CD4-positive, alpha-beta T cell treated with Interleukin-12 subunit alpha and Interleukin-12 subunit beta, for 1 hour (primary cell): ENCODE measurements at places on chromosomes 4 and X.

GRCh38 chr4:126973201-126973600, 659.6 kb upstream of the INTU start:
- no peak for DNase-seq

DNA sequence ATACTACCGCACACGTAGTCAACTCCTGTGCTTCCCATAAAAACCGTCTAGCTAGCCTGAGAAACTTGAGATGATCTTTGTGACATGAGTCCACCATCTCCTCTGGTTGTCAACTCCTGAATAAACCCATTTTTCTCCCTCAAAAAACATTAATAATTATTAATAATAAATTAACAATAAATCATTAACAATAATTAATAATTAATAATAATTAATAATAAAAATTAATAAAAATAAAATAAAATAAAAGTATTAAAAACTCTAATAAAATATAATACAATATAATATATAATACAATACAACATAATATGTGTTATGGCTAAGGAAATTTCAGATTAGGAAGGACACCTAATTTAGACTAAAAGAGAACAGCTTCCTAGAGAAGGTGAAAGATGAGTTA, 20.7 kb upstream of the TMPRSS11E start:
- DNase-seq = no peak

DNA sequence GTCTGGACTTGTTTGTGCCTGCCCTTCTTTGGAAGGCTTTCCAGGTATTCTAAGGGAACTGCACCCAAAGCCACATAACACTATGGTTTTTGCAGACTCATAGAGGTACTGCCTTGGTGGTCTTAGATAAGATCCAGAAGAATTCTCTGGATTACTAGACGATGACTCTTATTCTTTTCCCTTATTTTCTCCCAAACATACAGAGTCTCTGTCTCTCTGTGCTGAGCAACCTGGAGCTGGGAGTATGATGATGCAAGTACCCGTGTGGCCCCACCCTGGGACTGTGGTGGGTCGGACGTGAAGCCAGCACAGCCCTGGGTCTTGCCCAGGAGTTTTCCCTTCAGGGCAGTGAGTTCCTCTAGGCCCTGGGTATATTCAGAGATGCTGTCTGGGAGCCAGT, 1342.4 kb upstream of the TENM3 start:
- no peak for DNase-seq

DNA sequence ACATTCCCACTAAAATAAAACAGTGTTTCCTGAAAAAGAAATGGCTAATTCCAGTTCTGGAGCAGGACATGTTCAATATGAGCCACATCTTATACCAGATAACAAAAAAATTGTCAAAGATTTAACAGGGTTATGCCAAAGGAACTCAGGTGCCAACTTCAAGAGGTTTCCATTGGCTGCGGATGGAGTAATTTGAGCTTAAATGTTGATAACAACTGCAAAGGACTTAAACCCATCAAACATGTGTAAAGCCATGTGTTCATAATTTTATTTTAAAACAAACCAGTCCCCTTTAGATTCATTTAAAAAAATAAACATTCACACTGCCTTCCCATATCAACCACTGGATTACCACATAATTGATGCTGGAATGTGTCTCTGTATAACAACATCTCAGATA, 156.4 kb upstream of the PCDH18 start:
- no peak for DNase-seq

DNA sequence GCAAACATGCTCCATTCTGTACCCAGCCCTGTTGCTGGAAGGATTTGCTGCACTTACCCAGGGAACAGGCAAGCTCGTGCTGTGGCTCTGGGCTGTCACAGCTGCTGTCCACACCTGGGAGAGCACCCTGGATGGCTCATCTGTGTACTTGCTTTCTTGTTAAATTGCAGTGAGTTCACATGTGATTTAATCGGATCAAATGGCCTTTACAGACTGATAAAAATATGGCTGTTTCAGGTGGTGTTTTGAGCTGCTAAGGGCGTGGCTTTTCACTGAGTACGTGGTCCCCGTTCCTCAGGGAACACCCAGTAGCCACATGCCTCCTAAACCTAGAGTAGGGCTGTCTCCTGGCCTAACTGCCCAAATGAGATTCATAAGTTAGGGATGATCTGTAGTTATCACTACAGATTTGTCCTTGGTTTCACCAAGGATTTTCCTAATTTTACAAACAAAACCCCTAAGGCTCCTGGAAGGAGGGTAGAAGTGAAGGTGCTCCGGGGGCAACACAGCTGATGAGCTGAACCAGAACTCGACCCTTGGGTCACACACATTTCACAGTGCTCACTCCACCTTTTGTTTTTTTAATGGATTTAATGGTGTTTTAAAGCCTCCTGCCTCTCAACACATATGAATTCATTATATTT, 13.7 kb downstream of the KLKB1 start:
- DNase-seq = no peak

DNA sequence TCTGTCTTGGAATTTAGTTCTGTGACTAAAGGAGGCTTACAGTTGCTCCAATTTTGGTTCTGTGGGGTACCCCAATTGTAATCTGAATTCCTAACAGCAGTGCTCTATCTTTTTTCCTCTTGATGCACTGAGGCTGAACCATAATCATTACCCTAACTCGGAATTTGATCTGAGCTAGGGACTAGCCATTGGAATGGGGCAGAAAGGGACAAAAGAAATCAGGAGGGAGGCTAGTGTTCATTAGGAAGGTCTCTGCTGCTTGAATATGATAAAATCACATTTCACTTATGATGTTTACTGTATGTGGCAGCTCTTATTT, 2.7 kb downstream of the KLF3 start:
- no peak for DNase-seq

- peak; percentile 15 for DNase-seq
These were observed 132.5 kb upstream of the NHS start for GRCh38 chrX:17242470-17242869.

DNA sequence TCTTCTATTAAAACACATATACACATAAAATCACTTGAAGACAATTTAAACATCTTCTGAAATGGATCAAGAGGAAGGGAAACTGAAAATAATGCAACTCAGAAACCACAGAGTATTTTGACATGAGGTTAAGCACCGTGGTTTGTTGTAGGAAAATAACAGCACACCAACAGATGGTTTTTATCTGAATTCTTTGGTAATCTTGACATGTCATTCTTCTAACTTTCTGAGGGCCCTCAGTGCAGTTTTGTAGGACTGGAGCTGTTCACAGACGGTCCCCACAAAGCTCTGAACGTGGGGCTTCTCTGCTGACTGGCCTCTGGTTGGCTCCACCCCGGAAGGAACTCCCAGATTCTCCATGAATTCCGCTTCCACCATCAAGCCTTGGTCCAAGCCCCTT, 16.0 kb upstream of the TLR8 start:
- DNase-seq = no peak

GRCh38 chrX:9133426-9133825, 99.5 kb upstream of the FAM9B start:
- DNase-seq = no peak

GRCh38 chr4:8428288-8429097, 12.0 kb downstream of the ACOX3 start:
- peak; percentile 94 for DNase-seq

DNA sequence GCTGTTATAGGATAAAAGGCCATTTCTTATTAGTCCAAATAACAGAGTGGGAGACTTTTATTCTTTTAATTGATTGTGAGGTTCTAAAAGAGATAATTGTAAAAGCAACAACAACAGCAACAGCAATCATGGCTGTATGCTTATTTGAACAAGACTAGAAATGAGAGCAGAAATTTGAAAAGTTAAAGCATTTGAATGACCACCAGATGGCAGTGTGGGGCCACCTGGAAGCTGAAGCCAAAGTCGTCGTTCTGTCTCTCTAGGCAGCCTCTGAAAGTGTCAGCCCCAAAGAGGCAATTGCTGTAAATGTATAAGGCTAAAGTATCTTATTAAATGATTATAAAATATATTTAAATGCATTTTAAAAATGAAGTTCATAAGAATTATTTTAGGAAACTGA, 42.2 kb downstream of the SH2D1A start:
- peak; percentile 65 for DNase-seq

DNA sequence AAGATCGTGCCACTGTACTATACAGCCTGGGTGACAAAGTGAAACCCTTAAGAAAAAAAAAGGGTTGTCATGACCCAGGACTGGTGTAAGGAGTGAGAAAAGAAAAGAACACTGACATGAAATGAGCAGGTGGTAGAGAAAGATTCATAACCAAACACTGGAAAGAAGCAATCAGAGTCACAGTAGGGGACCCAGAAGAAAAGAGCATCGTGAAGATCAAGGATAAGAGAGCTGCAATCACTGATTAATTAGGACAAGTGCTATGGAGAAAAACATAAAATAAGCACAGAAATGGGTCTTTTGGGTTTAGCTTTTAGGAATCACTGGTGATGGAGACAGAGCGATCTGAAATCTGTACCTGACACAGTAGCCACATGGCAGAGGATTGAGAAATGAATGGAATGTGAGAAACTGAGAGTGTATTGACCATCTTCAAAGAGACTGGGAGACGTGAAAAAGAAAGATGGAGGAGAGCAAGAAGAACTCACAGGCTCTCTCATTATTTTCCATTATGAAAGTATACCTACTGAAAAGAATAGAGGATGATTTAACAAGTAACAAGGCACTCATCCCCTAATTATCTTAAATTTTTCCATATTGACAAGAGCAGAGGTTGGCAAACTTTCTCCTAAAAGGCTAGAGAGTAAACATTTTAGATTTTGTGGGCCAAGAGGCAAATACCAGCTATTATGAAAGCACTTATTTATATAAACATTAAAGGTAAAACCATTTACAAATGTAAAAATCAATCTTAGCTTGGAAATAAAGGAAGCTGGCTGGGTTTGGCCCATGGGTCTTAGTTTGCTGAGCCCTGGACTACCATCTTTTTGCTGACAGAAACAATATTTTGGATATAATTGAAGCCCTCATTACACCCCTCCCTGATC, 7.3 kb downstream of the TMEM154 start:
- no peak for DNase-seq

DNA sequence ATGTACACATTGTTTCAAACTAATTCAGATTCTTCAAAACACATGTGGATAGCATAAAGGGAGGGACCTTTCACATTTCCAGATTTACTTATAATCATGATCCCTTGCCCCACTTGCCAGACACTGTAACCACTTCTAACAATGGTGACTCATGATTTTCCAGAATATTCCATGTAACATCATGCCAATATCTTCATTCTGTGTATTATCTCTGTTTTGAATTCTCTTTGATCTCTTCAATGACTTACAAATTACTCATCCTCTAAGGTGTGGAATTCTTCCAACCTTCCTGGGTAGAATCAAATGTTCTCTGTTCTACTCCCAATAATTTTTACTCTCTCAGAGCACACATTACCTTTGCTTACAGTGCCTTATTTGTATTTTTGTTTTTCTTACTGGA, 517.1 kb downstream of the PCDH7 start:
- no peak for DNase-seq

- DNase-seq = no peak
These were observed 5.7 kb upstream of the PLCXD1 start for GRCh38 chrX:275476-275966.

GRCh38 chr4:964346-965025, 8.9 kb downstream of the DGKQ start:
- DNase-seq = no peak

DNA sequence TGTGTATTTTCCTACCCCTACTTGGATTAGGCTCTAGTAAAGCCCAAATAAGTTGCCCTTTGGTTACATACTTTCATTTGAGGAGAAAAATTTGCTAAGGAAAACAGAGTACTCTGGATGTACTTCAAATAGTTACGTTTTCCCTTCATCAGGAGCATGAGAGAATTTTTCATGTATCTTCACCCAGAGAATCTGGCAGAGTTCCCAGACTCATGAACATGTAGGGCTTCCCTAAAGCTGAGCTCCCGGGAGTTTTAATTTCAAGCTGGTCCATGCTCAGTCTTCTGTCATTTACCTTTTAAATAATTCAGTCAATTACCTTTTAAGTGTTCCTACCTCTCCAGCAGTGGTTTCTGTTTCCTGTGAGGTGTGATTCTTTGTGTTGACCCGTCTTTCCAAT, 367.5 kb upstream of the GRID2 start:
- DNase-seq = no peak

GRCh38 chr4:115275615-115276014, 162.2 kb upstream of the NDST4 start:
- DNase-seq = no peak

DNA sequence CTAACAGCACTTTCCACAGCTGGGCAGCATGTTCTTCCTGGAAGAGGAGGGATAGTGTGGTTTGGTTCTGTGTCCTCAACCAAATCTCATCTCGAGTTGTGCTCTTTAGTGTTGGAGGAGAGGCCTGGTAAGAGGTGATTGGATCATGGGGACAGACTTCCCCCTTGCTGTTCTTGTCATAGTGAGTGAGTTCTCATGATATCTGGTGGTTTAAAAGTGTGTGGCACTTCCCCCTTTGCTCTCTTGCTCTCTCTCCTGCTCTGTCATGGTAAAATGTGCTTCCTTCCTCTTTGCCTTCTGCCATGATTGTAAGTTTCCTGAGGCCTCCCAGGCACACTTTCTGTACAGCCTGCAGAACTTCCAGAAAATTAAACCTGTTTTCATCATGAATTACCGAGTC, 133.7 kb upstream of the NDP start:
- no peak for DNase-seq

DNA sequence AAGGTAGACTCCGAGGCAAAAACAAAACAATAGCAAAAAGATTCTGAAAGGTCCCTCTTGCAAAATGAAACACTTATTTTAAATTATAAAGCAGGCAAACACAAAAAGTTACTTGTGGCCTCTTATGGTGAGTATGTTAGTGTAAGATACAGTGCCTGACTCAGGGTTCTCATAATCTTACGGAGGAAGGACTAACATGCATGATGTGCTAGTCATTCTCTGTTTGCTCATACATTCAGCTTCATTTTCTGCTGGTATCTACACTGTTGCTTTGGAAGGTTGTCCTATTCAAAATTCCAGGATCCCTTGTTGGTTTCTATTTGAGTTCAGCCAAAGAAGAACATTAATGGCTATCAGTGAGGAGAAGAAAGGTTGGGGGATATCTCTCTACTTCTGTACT, 249.1 kb upstream of the FAM47A start:
- DNase-seq = no peak

DNA sequence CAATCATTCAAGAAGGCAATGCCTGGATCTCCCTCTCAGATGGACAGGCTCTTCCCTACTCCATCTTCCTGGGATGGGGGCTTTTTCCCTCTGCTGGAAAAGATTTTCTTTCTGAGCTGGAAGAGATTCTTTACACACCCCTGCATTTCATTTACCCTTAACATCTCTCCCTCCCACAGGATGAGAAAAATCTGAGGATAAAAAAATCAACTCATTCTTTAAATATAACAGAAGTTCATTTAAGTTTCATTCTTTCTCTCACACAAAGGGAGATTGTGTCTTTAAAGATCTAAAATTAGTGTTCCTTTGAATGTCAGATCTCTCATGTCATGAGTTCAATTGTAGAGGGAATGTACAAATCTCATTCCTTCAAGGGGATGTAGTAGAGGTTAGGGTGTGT, 109.0 kb downstream of the ZNF518B start:
- DNase-seq = no peak
